ENCODE measurements at places on chromosomes 2 and 18.

DNA sequence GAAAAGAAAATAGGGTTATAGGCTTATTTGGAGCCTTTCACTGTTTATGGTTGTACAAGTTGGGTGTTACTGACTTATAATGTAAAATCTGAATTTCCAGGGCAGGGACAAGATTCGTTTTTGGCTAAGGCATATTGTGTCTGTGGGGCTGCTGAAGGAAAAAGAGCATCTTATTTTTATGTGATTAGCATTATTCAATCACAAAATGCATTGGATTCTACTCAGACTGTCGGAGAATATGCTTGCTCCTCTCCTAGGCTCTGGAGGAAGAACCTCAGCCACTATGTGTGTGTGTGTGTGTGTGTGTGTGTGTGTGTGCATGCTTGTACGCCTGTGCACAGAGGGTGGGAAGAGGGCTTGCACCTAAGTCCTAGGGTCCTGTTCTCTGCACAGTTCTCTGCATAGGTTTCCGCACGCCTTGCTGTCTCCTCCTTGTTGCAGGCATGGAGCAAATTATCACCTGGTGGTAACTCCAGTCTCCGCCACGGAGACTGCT is 44.3 kb downstream of the AGAP1 start:
- DNase-seq, result no peak

GRCh38 chr2:98948956-98949739 is 13.1 kb upstream of the CRACDL start:
- no peak for DNase-seq

DNA sequence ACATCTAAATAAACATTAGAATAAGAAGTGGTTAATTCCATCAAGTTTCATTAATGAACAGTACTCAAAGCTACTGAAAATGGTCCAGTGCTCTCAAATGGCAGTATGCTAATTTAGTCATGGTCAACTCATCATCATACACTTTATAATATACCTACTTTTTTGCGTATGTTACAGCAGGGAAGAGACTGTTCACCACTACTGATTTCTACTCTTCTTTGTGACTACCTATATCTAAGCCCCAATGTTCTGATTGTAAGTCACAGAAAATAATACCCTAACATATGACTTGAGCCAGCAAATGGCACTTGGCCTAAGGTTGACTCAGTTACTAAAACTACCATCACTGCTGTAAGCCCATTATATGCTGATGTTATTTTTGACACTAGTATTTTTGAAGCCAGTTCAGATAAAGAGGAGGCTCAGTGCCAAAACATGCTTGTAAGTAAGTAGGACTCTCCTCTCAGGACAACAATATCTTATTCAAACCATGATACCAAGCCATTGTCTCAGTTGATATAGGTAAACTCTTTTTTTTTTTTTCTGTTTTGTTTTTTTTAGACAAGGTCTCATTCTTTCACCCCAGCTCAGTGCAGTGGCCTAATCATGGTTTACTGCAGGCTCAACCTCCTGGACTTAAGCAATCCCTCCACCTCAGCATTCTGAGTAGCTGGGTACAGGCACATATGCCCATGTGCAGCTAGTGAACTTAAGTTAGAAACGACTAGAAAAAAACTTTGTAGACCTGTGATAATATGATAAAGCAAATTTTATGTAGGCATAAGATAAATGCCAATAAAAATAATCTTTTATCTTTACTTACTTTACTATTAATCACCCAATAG is 266.9 kb downstream of the ZNF385B start:
- no peak for DNase-seq

DNA sequence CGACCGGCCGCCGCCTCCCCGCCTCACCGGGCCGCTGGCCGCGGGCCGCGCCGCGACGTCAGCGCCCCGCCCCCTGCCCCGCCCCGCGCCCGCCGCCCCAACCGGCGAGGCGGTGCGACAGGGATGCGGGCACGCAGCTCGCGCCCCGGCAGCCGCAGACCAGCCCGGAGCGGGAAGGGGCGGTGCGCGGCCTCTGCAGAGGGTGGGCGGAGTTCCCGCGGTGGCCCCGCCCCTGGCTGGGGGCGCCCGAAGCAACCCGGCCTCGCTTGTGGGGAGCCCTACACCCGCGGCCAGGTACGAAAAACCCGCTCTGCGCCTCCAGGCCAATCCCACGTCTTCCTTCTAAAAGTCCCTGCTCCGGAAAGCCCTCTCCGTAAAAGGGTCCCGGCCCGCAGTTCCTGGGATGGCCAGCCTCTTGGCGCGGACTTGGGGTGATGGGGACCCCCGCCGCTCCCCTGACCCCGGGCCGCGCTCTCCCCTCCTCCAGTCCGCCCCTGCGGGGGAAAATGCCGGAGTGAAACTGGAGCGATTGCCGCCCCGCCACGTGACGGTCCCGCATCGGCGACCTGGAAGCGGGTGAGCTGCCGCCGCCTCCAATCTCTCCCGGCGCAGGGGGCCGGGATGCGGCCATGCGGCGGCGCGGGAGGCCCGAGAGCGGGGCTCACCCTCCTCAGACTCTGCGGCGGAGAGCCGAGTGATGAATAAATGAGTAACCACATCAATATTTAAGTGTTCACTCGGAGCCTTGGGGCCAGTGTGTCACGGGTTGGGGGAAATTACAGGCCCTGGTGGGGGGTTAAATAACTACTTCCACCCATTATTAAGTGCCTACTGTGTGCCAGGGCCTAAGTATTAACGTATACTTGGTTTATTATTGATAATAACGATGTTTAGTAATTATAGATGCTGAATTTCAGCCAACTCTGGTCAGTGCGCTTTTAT is at the start of gene RAB11FIP5:
TSS of gene RAB11FIP5 (minus strand) at position 36 of the 942 bp plus-strand sequence. CDS start 171 bp downstream, outside the sequence.
- DNase-seq, result peak; percentile 75

DNA sequence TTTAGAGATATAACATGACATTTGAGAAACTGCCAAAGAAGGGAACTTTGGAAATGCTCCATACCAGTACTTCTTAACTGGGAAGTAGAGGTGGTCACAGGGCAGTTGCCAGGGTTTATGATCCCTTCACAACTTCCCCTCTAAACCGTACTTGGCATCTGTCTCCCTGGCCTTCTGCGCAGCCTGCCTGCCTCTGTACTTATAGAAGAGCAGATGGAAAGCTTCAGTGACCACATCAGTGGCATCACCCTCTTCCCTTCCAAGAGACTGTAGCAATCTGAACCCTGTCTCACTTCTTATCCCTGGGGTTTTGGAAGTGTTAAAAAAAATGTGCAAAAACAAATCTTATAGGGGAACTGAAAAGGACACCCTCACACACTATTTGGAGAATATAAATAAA is 64.1 kb downstream of the EIF2AK3 start:
- DNase-seq, result no peak

GRCh38 chr18:36887114-36887513 is 58.2 kb downstream of the KIAA1328 start:
- DNase-seq, result no peak

GRCh38 chr2:46327627-46328026 is 30.4 kb downstream of the EPAS1 start:
- no peak for DNase-seq

DNA sequence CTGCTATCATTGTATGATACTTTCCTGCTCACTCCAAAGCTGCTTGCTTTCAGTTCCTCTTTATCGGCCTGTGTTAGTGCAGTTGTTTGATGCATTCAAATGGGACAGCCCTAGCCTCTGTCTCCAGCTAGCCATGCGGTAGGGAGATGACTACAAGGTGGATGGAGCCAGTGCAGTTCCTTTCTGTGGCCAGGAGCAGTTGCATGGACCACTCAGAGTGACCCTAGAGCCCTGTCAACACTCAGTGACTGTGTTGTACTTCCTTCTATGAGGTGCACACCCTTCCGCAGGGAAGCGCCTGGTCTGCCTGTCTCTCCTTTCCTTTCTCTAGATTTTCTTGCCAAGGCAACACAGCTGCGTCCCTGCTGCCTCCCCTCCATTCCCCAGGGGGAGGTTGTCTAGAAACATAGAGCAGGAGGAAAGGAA is 33.8 kb downstream of the KCNS3 start:
- DNase-seq, result no peak

- DNase-seq, result no peak
Observed at GRCh38 chr18:24972577-24972976, 379.4 kb downstream of the ZNF521 start.

GRCh38 chr18:12492907-12493306 is 85.2 kb downstream of the PRELID3A start:
- no peak for DNase-seq

GRCh38 chr2:135650721-135651120 is 90.9 kb upstream of the UBXN4 start:
- DNase-seq, result no peak

DNA sequence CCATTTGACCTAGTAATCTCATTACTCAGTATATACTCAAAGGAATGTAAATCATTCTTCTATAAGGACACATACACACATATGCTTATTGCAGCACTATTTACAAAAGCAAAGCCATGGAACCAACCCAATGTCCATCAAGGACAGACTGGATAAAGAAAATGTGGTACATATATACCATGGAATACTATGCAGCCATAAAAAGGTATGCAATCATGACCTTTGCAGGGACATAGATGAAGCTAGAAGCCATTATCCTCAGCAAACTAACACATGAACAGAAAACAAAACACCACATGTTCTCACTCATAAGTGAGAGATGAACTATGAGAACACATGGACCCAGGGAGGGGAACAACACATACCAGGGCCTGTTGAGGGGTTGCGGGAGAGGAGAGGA is 214.5 kb downstream of the NBAS start:
- no peak for DNase-seq

GRCh38 chr2:196961889-196962288 is 35.4 kb upstream of the PGAP1 start:
- DNase-seq, result no peak

DNA sequence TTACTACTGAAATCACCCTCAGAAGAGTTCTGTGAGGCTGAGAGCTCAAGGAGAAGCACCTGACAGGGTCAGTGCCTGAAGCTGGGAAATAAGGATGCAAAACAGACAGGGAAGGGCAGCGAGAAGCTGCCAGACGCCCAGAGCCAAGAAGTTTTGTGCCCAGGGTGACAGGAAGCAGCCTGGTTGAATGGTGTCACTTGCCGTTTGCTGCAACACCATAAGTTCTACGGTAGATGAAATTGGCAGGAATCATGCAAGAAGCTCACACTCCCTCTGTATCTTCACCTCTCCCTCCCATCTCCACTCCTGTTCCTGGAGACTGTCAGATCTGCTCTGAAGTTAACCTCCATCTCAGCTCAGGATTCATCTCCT is 117.0 kb upstream of the SLC14A2 start:
- no peak for DNase-seq

DNA sequence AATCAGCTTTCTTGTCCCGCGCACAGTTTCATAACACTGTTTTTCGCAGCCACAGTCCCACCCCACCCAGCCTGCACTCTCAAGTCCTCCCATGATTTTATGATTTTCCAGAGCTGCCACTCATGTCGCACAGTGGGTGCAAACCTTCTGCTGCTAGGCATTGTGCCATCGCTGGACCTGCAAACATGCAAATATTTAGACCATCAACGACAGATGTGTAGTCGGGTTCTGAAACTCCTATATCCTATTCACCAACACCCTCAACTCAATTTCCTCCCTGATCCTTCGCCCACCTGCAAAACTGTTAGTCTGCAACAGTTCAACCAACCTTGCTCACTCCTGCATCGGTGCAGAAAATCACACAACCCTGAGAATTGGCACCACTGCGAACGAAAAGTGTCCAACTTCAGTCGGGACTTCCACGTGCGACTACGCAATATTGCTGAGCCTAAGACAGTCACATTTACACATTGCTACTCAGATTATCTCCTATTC is 871 bp upstream of the ALS2 start:
- no peak for DNase-seq

DNA sequence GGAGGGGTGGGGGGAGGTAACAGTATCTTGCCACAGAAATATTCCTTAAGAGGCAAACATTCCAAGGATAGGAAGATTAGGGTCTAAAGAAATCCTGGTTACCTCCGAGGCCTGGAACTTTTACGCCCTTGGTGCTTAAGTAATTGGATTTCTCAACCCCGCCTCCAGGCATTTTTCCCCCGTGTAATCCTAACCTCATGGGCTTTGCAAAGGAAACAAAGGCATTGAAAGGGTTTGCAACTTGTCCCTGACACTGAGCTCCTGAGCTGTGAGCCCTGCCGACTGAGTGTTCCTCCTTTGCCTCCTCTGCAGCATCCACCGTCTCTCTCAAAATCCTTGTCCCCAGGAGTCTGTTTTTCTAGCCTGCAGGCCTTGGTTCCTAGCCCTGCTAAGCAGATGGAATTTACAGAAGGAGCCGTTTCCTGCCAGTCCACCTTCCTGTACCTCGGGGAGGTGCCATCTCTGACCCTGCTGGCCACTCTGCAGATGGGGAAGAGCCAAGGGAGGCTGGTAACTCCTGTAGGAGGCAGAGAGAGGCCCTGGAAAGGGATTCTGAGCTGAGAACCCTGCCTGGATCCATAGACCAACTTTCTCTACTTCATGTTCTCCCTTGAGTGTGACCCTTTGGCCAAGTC is 24.2 kb downstream of the TET3 start:
- DNase-seq, result no peak

DNA sequence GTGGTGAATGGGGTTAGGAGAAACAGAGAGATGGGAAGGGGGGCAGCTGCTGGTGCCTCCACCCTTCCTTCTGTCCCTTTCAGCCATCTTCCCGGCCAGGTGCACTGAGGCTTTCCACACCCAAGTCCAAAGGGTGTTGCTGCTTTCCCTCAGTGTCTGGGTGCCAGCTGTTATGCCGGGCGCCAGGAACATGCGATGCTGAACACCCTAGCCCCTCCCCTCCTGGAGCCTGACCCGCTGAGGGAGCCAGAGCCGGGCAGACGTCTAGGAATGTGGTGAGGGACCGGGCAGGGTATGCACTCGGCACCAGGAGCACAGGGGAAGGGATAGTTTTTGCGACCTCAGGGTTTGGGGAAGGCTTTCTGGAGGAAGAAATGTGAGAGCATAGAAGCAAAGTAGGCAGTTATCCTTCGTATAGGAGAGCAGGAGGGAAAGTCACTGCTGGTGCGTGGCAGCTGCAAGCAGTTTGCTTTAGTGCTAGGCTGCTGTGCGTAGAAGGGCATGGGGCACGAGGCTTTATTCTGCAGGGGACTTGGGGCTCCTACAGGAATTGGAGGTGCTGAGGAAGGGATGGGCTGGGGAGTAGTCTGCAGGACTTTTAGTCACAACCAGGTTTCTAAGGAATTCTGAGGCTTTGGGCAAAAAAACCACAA is 147.7 kb downstream of the TSN start:
- peak; percentile 75 for DNase-seq

- DNase-seq, result no peak
Observed at GRCh38 chr2:52336951-52337350, 1305.0 kb upstream of the NRXN1 start.

DNA sequence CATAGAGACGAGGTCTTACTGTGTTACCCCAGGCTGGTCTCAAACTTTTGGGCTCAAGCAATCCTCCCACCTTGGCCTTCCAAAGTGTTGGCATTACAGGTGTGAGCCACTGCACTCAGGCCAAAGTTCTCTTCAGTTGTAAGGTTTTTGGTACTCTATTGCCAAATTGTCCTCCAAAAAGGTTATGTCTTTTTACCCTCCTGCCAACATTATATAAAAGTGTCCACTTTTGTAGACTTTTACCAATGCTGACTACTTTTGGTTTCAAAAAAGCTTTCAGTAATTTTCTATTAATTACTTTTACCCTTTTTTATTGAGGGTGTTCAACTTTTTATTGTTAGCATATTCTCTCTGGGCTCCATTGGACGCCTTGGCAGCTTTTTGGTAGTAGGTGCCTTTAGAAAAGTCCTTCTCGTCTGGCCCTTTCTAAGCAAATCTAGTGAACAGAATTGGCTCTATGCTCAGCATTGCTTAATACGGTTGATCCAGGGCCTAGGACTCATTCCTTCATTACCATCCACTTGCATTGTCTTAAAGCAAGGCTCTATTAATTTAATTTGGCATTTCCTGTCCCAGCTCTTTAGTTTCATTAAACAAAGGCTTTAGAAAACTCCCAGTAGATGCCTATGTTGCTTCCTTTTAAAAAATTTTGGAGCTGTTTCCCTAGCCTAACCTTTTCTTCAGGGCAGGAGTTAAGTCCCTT is 16.7 kb upstream of the IL1A start:
- DNase-seq, result no peak

All from mucosa of descending colon (tissue), 3 donors.